ENCODE measurements at places on chromosomes 12 and 14.

GRCh38 chr14:32560209-32560857 is 231.2 kb downstream of the AKAP6 start:
- DNase-seq, result no peak

- no peak for DNase-seq
Observed at GRCh38 chr12:124545508-124546418, 21.6 kb downstream of the NCOR2 start.

GRCh38 chr14:98290596-98290995 is 981.4 kb downstream of the BCL11B start:
- no peak for DNase-seq

DNA sequence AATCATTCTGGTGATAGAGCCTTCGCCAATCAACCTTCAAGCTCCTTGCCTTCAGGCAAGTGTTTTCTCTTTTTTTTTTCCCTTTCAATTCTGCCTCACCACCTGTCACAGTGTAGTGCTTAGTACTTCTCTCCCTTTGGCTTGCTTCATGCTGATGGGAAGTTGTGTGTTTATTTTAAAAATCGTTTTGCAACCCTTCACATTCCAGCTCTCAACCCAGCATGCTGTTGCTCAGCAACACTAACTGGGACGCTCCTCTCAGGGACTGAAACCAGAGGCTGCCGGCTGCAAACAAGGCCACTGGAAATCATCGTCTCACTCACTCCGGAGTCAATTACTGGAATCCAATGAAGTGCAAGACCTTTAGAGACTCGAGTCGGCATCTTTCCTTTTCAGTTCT is 342.7 kb downstream of the PRKD1 start:
- DNase-seq, result no peak

DNA sequence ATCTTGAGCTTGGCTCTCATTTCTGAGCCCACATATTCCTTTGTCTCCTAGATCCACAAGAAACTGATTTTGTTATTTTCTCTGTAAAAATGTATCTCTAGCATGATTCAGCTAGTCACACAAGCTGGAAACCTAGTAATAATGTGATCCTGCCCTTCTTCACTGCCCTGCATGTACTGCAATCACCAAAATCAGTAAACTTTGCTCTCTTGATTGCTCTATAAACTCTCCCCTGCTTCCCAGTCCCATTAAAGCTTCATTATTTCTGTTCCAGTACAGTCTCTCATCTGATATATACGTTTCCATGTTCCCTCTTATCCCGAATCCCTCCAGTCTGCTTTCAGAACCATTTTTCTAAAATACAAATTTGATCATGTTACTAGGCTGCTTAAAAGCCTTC is 166.5 kb downstream of the MSRB3 start:
- DNase-seq, result no peak

DNA sequence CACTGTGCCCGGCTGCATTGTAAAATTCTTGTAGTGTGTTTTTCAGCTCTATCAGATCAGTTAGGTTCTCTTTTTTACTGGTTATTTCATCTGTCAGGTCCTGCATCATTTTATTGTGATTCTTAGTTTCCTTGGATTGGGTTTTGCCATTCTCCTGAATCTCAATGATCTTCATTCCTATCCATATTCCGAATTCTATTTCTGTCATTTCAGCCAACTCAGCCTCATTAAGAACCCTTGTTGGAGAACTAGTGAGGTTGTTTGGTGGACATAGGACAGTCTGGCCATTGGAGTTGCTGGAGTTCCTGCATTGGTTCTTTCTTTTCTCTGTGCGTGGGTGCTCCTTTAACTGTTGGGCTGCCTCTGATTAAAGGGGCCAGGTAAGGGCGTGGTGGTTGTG is 5.6 kb upstream of the C1S start:
- no peak for DNase-seq

GRCh38 chr14:97218691-97219430 is 421.7 kb downstream of the VRK1 start:
- DNase-seq, result no peak

DNA sequence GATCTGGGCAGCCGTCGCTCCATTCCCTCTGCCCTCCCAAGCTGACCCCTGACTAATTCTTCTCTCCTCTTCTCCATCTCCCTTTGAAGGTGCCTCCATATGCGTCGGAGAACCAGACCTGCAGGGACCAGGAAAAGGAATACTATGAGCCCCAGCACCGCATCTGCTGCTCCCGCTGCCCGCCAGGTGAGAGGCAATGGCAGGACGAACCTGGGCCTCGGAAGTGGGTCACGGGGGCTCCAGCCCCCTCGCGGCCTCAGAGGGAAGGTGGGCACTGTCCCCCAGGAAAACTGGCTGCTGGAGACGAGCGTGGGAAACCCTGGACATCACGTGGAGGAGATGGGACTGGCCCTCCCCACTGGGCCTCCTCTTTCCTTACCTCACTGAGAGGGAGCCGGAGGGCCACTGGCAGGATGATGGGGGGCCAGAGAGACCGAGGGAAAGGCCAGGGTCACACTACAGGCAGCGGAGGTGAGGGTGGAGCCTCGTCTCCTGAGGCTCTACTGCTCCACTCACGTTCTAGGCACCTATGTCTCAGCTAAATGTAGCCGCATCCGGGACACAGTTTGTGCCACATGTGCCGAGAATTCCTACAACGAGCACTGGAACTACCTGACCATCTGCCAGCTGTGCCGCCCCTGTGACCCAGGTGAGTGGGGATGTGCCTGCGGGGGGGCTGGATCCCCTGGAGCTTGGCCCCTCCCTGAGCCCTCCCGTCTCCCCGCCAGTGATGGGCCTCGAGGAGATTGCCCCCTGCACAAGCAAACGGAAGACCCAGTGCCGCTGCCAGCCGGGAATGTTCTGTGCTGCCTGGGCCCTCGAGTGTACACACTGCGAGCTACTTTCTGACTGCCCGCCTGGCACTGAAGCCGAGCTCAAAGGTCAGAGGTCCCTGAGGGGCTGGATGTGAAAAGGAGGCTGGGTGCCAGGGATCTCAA is 806 bp downstream of the LTBR start:
- DNase-seq, result no peak

- DNase-seq, result no peak
Observed at GRCh38 chr12:92485351-92486348, 217.1 kb upstream of the PLEKHG7 start.

GRCh38 chr12:67714648-67715047 is 66.1 kb downstream of the DYRK2 start:
- no peak for DNase-seq

- no peak for DNase-seq
Observed at GRCh38 chr12:56020423-56021184, at the start of gene IKZF4. TSS of gene IKZF4 (plus strand) at chr12:56021043. CDS start at chr12:56021494, 451 bp downstream.

GRCh38 chr12:11836282-11837151 is 187.0 kb downstream of the ETV6 start:
- no peak for DNase-seq

- DNase-seq, result no peak
Observed at GRCh38 chr12:26338586-26339572, 143.5 kb downstream of the SSPN start.

DNA sequence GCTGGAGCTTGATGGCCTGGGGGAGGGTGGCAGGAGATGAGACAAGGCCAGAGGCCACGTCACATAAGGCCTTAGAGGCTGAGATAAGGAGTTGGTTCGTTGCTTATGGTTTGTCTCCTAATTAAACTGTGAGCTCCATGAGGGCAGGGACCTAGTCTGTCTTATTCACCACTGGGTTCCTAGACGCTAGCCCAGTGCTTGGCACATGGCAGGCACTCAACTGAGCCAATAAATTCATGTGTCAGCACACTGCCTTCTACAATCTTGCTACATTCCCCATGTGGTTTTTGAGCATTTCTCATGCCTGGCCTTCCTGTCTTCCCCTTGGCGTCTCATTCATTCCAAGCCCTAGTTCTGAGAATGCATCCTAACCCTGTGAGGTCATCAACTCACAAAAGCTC is 92.5 kb upstream of the MED13L start:
- no peak for DNase-seq

- no peak for DNase-seq
Observed at GRCh38 chr14:34951286-34951685, 31.5 kb upstream of the SRP54 start.

DNA sequence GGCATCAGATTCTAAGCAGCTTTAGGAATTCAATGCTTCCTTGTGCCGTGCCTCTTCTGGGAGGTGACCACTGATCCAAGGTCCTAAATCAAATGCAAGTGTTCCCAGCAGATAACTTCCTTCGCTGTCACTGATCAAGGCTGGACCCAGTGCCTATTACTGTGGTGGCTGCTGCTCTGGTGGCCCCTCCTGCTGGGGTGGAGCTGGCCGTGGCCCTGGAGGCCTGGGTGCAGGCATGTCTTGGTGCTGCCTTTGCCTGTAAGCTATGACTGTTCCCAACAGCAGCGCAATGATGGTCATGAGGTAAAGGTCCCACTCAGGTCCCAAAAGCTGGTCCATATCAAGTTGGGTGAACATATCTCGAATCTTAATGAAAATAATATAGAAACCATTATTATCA is 56.8 kb downstream of the SEL1L start:
- DNase-seq, result no peak

- DNase-seq, result no peak
Observed at GRCh38 chr12:69252033-69252432, 12.7 kb downstream of the CPSF6 start.

GRCh38 chr14:72254937-72255472 is 322.8 kb downstream of the RGS6 start:
- DNase-seq, result no peak

- DNase-seq, result no peak
Observed at GRCh38 chr12:53208877-53209463, 1.9 kb upstream of the ITGB7 start.

DNA sequence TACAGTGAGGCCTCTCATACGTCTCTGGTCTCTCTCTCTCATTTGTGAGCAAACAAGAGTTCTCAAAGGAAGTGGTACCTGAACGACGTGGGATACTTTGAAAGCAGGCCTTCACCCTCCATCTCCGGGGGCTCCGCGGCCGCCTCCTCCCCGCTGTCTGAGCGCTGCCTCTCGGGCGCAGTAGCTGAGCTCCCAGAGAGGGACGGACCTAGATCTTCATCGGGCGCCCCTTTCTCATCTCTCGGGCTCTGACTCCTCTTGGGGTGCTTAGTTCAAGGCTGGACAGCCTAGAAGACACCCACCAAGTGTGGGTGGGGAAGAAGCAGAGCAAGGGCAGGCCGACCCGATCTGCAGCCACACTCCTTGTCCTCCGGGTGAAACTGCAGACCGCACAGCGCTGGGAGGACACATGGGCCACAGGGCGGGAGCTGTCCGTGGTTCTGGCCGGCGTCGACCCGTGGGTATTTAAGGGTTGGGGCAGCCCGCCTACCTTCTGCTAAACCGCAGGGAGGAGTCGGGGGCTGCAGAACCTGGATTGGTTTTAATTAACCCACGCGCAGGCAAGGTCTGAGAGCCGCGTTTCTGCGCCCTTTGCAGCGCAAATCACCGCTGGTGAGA is 92.7 kb downstream of the PAH start:
- no peak for DNase-seq

- no peak for DNase-seq
Observed at GRCh38 chr12:75564398-75564797, 53.0 kb upstream of the KRR1 start.

- DNase-seq, result no peak
Observed at GRCh38 chr12:80715713-80716249, 931 bp upstream of the MYF5 start.

DNA sequence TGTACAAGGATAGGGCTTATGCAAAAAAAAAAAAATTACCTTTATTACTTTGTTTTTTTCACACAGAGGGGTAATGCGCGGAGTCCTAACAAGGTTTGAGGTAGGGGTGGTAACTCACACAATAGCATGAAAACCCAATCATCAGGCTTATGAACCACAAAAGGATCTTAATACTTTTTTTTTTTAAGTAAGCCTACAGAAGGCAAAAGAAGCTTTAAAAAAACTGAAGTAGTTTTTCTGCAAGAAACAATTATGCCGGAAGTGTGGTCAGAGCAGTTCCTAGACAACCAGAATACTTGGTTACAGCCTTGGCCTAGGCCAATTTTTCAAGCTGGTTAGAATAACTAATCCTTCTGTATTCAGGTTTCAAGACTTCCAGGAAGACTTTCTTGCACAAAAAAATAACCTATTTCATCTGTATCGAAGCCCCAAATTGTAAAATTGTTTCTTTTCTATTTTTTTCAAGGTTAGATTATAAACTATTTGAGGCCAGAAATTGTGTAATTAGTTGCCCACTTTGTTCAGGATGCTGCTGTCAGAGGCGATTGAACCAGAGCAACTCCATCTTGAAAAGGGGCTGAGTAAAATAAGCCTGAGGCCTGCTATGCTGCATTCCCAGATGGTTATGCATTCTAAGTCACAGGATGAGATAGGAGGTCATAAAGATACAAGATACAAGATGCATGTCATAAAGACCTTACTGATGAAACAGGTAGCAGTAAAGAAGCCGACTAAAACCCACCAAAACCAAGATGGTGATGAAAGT is 1.8 kb upstream of the GNS start:
- DNase-seq, result no peak

GRCh38 chr12:114269153-114269552 is 136.8 kb downstream of the TBX5 start:
- no peak for DNase-seq

GRCh38 chr12:51954561-51955361 is 3.3 kb downstream of the ACVR1B start:
- no peak for DNase-seq

DNA sequence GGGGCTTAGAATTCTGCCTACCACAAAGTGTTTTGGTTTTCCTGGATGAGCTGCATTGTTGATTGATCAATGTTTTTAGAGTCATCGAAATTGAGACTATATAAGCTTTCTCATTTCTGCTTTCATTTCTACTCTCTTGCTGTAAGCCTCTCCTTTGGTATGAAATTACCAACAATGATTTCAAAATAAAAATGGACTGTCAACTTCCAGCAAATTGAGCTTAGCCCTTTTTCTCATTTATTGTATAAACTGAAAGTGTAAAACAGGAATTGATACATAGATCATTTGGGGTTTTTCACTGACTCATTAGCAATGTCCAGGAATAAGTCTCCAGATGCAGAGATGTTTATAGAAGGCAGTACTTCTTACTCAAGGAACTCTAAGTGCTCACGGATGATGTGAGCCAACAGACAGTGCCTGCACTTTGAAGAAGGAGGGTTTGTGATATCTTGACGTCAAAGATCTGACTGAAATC is 20.0 kb upstream of the PCNX1 start:
- no peak for DNase-seq

DNA sequence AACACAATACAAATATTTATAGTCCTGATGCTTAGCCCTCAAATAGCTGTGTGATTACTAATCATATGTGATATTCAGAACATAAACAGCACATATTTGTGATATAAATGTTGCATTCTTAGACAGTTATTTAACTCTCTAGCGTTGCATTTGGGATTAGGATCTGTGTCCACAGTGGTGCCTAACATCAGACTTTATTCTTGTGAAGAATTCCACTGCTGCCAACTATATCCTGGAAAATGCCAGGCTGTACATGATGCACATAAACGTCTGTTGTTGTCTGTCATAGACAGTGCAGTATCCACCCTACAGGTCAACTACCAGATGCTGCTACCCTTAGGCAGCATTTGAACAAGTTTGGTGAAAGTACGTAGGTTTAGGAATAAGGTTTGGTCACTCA is 39.0 kb downstream of the SLC38A4 start:
- DNase-seq, result no peak

DNA sequence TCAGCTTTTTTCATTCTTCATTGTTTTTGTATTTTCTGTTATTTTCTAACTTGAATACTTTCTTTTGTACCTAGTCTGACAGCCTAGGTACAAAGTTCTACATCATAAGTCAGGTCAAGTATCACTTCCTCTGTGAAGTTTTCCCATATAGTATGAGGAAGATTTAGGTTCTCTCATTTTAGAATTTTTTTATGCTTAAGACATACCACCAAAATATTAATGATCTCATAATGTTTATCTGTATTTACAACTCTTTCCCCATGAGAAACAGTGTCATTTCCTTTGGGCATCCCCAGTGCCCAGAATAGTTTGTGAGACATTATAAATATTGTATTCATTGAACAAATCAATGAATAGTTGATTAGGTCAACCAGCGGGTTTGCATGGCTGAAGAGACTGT is 3.1 kb upstream of the ATF7IP start:
- no peak for DNase-seq

All from stimulated activated CD4-positive, alpha-beta T cell treated with anti-CD3 and anti-CD28 coated beads, Interleukin-1b, Interleukin-23, amount 100 ng/mL, for 1 hour (primary cell).